ENCODE measurements at places on chromosomes 11 and 22.

- DNase-seq: no peak
These were observed at the start of gene VSIG10L2 for GRCh38 chr11:125945797-125946520. Gene VSIG10L2 (plus strand): TSS chr11:125946044. CDS start chr11:125946056, 12 bp downstream.

DNA sequence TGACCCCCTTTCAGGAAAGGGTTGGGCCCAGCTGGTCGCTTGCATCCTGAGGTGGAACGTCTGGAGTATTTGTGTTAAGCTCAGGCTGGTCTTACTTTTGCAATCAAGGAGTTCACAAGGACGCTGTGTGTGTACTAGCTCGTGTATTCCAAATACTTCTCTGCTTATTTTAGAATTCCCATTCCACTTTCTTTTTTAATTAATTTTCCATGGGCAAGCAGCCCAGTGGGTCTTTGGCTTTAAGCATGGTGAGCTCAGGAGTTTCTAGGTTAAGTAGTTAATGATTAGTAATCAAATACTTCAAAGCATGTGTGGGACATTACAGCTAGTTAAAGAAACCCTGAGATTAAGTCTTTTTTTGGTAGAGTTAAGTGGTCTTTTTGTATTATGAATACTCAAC, 68.6 kb downstream of the CSNK2A3 start:
- no peak for DNase-seq

- no peak for DNase-seq
These were observed 813.3 kb downstream of the OPCML start for GRCh38 chr11:132718711-132719671.

GRCh38 chr22:29103121-29103520, 30.3 kb downstream of the KREMEN1 start:
- DNase-seq: no peak

DNA sequence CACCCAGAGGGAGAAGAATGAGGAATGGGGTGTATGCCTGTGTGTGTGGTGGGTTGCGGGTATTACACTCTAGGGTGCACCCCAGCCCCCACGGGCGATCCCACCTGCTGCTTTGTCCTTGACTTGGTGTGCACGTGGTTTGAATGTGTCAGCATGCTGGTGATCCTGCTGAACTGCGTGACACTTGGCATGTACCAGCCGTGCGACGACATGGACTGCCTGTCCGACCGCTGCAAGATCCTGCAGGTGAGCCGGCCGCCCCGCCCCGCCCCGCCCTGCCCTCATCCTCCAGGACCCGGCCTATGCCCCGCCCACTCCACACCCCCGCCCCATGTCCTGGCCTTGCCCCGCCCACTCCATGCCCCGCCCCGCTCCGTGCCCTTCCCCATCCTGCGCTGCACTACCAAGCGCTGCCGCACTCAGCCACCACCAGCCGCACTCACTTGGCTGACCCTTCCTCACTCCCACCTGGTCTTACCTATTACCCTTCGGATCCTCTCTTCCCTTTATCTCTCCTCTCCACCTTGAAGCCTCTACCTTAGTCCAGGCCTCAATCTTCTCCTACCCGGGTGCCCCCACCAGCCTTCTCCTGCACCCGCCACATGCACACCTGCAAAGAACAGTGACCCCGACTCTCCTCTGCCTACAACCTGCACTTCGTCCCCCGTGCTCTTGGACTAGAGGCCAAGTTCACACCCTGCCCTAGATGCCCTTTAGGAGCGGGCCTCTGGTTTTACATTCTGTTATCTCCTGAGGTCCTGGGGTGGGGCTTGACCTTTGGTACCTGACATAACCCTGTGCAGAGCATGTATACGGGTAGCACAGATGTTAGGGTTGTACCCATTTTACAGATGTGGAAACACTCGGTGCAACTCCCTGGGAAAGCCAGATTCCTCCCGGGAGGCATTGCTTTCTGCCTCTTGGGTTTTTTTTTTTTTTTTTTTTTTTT, 27.7 kb downstream of the CACNA1I start:
- no peak for DNase-seq

DNA sequence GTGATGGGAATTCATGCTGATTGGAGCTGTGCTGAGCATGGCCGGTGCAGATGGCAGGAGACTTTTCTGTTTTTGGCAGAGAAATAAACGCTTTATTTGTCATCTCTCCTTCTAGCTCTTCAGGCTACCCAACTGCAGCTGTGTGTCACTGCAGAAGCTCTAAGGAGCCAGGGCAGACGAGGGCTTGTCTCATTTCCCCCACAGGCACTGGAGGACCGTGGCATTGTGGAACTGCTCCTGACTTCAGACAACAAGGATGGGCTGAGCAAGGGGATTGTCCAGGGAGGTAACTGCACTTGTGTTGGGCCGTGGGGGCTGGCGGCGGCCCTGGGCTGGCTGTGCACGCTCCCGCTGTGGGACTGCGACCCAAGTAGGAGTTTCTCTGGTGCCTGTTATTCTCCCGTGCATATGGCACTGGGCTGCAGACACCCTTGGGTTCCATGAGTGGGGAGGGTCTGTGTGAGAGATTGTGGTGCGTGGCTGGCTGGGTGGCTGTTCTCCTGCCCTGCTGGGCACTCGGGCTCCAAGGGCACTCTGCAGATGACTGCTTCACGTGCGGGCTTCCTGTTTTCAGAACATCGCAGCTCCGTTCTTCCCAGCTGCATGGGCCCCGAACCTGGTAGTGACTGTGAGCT, 27.2 kb downstream of the GLB1L2 start:
- DNase-seq: no peak

GRCh38 chr11:65785319-65786007, 1.4 kb upstream of the OVOL1 start:
- no peak for DNase-seq

GRCh38 chr22:27238935-27239510, 562.5 kb downstream of the MN1 start:
- DNase-seq: peak; percentile 96

GRCh38 chr11:96072592-96072991, 148.7 kb upstream of the MTMR2 start:
- DNase-seq: no peak

GRCh38 chr11:25730230-25730629, 601.7 kb upstream of the ANO3 start:
- no peak for DNase-seq

- no peak for DNase-seq
These were observed 1.7 kb upstream of the CHCHD10 start for GRCh38 chr22:23769321-23769965.

DNA sequence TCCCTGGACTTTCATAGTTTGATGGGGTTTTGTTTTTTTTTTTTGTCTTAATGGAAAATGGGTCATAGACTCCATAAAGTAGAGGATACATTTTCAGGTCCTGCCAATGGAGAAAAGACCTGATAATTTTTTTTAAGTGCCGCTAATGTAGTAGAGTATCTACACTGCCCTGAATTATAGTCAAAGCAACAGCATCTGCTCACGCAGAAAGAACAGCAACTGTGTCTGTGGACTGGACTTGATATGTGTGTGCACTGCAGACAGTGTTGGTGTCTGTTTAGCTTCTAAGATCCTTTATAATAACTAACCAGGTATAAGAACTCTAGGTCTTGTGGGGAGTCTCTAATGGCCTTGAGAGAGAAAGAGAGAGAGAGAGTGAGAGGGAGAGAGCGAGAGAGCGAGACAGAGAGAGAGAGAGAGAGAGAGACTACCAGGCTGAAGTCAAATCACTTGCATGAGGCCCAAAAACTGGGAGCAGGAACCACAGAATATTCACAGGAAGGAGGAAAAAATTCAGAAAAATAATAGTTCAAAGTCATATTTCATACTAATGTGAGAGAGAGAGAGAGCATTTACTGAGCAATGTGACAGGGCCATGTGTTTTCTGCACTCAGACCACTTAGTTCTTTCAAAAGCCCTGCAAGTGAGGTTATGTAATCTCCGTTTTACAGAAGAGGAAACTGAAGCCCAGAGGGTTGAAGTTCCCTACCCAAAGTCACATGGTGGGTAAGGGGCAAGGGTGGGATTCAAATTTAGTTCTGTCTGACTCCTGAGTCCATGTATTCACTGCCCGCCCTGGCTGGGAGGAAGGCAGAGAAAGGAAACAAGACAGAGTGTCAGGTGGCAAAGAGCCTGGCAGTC, 8.6 kb upstream of the MIAT start:
- DNase-seq: no peak

- DNase-seq: no peak
These were observed 22.8 kb upstream of the B4GALNT4 start for GRCh38 chr11:346529-346928.

GRCh38 chr11:121801781-121802180, 314.2 kb downstream of the BLID start:
- DNase-seq: no peak

DNA sequence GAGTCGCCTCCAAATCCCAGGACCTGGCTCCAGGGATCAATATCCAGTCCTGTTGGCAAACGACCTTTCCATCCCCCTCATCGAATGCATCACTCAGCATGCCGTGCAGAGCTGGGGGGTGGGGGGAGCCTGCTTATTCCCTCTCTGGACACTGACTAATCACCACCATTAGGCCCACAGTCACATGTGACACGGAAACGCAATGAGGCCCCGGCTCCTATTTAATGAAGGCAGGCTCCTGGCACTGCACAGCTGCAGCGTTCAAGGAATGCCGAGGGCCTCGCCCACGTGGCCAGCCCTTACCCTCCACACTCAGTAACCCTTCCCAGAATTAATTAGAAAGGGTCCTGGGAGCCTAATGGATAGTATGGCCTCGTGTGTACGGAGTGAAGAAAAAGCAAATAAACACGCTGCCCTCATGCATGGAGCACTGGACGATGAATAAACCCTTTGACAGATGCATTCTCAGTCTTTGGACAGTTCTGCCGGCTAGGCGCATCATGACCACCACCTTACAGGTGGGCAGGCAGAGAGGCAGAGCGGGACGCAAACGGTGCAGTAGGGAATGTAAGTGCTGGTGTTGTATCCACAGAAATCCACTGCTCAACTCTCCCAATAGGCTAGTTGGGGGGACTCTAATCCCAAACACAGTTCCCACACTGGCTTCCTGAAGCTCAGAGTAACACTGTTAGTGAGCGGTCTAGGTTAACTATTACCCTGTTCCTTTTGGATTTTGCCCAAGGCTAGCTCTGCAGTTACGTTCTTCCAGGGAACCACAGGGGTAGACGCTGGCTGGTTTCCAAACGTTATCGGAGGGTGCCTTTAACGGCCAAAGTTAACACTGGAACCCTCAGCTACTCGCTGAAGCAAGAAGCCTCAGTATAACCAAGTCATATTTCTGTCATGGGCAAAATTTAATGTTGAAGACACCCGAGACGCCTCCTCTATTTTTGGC, 490.1 kb downstream of the OPCML start:
- DNase-seq: no peak

DNA sequence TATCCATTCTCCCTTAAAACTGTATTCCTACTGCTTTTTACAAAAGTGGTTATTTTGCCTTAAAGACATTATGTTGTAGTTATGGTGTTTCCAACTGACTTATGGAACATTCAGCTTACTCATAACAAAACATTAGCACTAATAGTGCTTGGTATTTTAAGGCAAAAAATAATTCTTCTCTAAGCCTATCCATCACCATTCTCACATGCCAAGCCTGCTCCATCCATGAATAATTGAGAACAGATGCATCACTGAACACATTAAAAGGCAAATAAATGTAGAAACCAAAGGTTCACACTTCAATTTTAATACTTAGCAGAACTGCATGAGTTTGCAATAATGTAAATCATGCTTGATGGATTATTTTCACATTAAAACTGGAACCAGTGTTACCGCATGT, 42.3 kb upstream of the DDI1 start:
- DNase-seq: peak; percentile 16

- DNase-seq: no peak
These were observed 6.2 kb upstream of the APOL1 start for GRCh38 chr22:36246718-36247117.

- no peak for DNase-seq
These were observed 24.0 kb upstream of the SC5D start for GRCh38 chr11:121268581-121268980.

- DNase-seq: no peak
These were observed 337.9 kb downstream of the LRRC4C start for GRCh38 chr11:41121600-41121999.

DNA sequence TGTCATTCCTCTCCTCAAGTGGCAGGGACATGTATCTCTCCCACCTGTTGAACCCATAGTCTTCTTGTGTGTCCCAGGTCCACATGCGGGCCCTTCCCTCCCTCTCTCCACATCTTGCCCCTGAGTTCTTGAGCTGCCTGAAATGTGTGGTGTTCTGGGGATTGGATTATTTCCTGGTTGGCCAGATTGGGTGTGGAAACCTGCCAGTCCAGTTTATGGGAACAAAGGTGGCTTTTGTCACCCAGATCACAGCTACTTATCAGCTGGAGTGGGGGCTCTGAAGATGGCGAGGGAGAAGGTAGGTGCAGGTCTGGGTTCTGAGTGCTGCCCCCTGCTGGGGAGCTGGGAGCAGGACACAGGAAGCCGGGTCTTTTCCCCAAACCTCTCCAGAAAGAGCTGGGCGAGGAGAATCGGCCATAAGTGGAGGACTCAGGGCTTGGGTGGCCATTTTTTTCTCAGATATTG, 14.2 kb downstream of the DTX4 start:
- peak; percentile 34 for DNase-seq

- DNase-seq: no peak
These were observed 9.2 kb downstream of the RRP8 start for GRCh38 chr11:6594142-6594768.

- peak; percentile 20 for DNase-seq
These were observed 1.4 kb upstream of the DPP3 start for GRCh38 chr11:66478729-66479393.

DNA sequence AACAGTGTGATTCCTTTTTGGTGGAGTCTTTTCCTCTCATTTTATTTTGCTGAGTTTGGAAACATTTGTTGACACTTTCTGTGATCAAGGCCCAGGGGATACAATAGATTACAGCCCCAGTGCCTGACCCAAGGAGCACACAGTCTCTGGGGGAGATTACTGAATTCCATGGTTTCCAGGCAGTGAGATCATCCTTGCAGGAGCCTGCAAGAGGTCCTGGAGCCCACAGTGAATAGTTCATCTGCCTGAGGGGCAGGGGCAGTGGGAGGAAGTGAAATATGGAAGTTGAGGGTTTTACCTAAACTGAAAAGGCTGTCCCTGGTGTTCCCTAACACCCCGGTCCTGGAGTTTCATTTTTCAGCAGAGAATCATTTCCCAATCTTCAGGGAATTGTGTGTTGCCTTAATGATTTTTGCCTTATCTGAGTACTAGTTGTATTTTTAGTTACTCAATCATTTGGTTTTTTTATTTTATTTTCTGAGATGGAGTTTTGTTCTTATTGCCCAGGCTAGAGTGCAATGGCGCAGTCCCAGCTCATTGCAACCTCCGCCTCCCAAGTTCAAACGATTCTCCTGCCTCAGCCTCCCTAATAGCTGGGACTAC, 7.7 kb downstream of the CCS start:
- peak; percentile 15 for DNase-seq

GRCh38 chr11:115042002-115042401, 363.7 kb downstream of the NXPE2 start:
- no peak for DNase-seq

- DNase-seq: no peak
These were observed 4.2 kb upstream of the HINFP start for GRCh38 chr11:119117004-119117706.

DNA sequence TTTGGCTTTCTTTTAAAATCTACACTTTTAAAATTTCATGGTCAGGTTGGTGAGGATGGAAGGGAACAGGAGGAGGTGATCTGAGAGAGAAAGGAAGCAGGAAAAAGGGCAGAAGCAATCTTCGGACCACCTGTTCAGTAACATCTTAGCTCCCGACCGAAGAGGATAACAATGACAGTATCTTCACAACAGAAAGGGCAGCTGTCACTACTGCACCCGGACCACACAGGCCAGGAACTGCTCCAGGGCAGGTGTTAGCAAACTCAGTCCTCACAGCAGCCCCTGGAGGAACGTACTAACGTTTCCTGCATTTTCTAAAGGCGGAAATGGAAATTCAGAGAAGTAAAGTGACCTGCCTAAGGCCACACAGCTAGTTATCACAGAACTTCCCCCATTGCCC, 16.8 kb downstream of the PTPN5 start:
- DNase-seq: no peak

- DNase-seq: peak; percentile 25
These were observed 29.2 kb downstream of the SC5D start for GRCh38 chr11:121321614-121322243.
